ENCODE measurements at places on chromosomes 13 and 19.

- peak; percentile 83 for DNase-seq
These were observed 44.5 kb downstream of the RFX2 start for GRCh38 chr19:6065685-6066374.

GRCh38 chr13:46320406-46320805 is 66.6 kb downstream of the RUBCNL start:
- no peak for DNase-seq

- DNase-seq: no peak
These were observed 54.4 kb downstream of the FGF14 start for GRCh38 chr13:102347490-102347889.

GRCh38 chr19:49058562-49058961 is 1.0 kb upstream of the CGB7 start:
- no peak for DNase-seq

Data from NCI-H2029 (cell line).